Esophagus mucosa (tissue), 1 donor: ENCODE measurements at places on chromosomes 2 and 18. TPM values are rescaled to one million over a fixed set of nuclear protein-coding genes. Genes with fewer than 3 reads are reported as not detected.

CTDSP1 gene
- total RNA-seq, result 64.2 TPM

TXNDC2 gene
- not detected for total RNA-seq

PFN4 gene
- 0.24 TPM for total RNA-seq

ATOH8 gene
- total RNA-seq, result 1.2 TPM

GRCh38 chr18:50649821-50650220 lies 89.9 kb downstream of the MAPK4 start:
- ATAC-seq, result no peak

DNA sequence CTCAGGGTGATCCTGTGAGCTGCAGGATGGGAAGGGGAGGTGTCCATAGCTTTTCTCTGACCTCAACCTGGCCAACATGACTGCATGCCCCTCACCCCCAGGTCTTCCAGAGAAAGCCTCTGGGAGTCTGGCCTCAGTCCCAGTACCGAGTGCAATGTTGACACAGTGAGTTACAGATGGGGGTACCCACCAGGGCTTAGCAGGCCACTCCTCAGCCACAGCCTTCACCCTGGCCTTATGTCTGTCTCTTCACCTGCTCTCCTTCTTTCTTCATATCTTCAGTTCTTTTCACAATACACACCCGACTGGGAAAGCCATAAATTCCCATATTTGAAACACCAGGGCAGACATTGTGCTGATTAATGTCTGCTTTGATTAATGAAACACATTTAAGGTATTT lies 33.5 kb downstream of the AOX1 start:
- no peak for ATAC-seq
